ENCODE measurements at places on chromosomes 7 and 10. TPM values are rescaled to one million over a fixed set of nuclear protein-coding genes. Genes with fewer than 3 reads are reported as not detected.

MINDY4 gene
- total RNA-seq = 3.8 TPM

DNA sequence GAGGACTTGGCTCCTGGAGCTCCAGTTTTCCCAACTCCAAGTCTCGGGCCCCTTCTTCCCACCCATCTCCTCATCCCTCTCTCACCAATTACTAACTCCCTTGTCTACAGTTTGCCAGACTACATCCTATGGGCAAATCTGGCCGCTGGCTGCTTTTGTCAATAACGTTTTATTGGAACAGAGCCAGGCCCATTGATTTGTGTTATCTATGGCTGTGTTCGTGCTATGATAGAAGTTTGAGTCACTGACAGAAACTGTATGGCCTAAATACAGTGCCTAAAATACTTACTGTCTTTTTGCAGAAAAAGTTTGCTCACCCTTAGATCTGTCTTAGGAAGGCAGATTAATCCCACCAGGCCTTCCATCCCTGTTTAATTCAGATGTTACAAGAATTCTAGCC lies 71.3 kb downstream of the PIP4K2A start:
- no peak overlapping the region for H3K4me3 ChIP-seq
- no peaks in the 10 kb centered on the region for H3K27me3 ChIP-seq
- peaks cover 21% of the 10 kb centered on the region for H3K4me1 ChIP-seq

DNA sequence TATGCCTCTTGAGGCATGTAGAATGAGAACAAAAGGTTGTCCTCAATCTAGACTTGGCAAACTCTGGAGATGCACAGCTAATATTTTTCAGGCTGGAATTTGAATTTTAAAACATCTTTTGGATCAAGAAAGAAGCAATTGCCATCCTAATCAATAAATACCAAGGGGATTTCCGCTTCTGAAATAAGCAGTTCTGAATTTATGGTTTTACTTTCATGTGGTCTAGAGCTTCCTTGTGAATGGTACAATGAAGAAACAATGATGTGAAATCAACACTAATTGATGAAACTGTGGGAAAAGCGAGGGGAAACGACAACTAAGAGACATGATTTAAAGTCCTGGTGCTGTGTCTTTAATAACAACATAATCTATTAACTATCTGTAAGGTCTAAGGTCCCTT lies 1202.7 kb downstream of the SORCS3 start:
- no peaks in the 10 kb centered on the region for H3K4me1 ChIP-seq
- H3K36me3 ChIP-seq = no peaks in the 10 kb centered on the region
- H3K27me3 ChIP-seq = peaks cover 7% of the 10 kb centered on the region
- H3K27ac ChIP-seq = no peak overlapping the region
- DNase-seq = no peak
- no peak overlapping the region for H3K4me3 ChIP-seq

SLC16A9 gene
- total RNA-seq = 1.1 TPM

IFIT1B gene
- total RNA-seq = not detected

DNA sequence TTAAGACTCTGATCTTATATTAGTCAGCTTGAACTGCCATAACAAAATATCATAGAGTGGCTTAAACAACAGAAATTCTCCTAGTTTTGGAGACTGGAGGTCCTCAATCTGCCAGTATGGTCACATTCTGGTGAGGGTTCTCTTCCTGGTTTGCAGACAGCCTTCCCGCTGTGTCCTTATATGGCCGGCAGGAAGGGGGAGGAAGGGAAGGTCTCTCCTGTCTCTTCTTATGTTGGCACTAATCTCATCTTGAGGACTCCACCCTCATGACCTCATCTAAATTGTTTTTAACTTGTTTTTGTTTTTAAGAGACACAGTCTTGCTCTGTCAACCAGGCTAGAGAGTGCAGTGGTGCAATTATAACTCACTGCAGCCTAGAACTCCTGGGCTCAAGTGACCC lies 53.1 kb downstream of the VPS41 start:
- peaks cover 2% of the 10 kb centered on the region for H3K36me3 ChIP-seq
- peaks cover 18% of the 10 kb centered on the region for H3K4me1 ChIP-seq
- no peak overlapping the region for H3K27ac ChIP-seq
- no peak for DNase-seq
- no peaks in the 10 kb centered on the region for H3K27me3 ChIP-seq

ZSCAN25 gene
- total RNA-seq = 9.0 TPM

- DNase-seq = no peak
- H3K4me1 ChIP-seq = no peaks in the 10 kb centered on the region
- no peak overlapping the region for H3K4me3 ChIP-seq
- H3K27ac ChIP-seq = no peak overlapping the region
Observed at GRCh38 chr10:116026725-116027124, 246.3 kb downstream of the GFRA1 start.

MKI67 gene
- 1.2 TPM for total RNA-seq

DNA sequence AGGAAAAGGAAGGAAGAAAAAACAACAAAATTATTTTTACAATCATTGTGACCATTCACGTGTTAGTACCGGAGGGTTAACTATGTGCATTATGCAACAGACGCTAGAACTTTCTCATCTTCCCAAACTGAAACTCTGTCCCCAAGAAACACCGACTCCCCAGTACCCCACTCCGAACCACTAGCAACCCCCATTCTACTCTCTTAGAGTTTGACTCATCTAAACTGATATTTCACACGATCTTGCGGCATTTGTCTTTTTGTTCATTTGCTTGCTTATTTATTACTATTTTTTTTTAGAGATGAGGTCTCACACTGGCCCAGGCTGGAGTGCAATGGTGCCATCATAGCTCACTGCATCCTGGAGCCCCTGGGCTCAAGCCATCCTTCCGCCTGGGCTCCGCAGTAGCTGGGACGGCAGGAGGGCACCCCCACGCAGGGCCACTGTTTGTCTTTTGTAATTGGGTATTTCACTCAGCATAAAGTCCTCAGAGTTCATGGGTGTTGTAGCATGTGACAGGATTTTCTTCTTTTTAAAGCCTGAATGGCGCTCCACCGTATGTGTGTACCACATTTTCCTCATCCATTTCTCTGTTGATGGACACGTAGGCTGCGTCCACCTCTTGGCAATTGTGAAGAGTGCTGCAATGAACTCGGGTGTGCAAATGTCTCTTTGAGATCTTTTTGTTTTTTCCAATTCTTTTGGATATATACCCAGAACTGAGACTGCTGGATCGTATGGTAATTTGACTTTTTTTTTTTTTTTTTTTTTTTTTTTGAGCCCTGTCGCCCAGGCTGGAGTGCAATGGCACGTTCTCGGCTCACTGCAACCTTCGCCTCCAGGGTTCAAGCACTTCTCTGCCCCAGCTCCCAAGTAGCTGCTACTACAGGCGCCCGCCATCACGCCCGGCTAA lies 9.5 kb downstream of the MNX1 start:
- peaks cover 100% of the 10 kb centered on the region for H3K27me3 ChIP-seq
- H3K4me1 ChIP-seq = peaks cover 58% of the 10 kb centered on the region
- H3K36me3 ChIP-seq = no peaks in the 10 kb centered on the region

GRCh38 chr10:66719483-66719882 lies 206.4 kb upstream of the LRRTM3 start:
- no peak overlapping the region for H3K4me3 ChIP-seq

GARIN1A gene
- 1.6 TPM for total RNA-seq

DNA sequence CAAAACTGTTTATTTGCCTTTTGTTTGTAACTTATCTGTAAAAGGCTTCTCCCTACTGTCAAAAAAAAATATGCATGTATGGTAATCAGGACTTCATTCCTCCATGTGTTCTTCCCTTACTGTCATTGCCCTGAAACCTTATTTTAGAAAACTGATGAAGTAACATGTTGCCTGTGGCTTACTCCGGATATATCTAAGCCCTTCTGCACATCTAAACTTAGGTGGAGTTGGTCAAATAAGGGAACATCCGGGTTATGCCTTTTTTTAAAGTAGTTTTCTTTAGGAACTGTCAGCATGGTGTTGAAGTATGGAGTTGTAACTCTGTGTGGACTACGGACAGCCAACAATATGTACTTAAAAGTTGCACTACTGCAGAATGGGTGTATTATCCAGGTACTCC lies 6.2 kb downstream of the SAR1A start:
- DNase-seq = no peak
- no peaks in the 10 kb centered on the region for H3K27me3 ChIP-seq
- H3K27ac ChIP-seq = no peak overlapping the region
- H3K4me1 ChIP-seq = peaks cover 86% of the 10 kb centered on the region
- peaks cover 33% of the 10 kb centered on the region for H3K36me3 ChIP-seq
